ENCODE measurements at places on chromosomes 16 and 17. TPM values are rescaled to one million over a fixed set of nuclear protein-coding genes. Genes with fewer than 3 reads are reported as not detected.

DNA sequence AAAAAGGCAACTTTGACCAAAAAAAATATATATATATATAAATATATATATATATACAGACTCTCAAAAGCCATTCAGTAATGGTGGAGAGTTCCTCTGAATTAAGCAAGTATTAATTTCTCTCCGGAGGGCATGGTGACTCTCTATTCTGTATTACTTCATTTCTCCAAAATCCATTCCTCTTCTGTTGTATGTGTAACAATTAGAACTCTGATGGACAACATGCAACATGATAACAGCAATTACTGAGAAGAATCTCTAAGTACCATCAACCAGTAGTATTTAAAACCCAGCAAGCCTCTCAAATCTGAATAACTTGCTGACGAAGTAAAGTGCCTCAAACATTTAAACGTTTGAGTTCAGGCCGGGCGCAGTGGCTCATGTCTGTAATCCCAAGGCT lies 2.3 kb downstream of the GRB2 start:
- DNase-seq: no peak

GRCh38 chr16:57528499-57529390 lies 7.6 kb downstream of the CCDC102A start:
- DNase-seq: no peak

DNA sequence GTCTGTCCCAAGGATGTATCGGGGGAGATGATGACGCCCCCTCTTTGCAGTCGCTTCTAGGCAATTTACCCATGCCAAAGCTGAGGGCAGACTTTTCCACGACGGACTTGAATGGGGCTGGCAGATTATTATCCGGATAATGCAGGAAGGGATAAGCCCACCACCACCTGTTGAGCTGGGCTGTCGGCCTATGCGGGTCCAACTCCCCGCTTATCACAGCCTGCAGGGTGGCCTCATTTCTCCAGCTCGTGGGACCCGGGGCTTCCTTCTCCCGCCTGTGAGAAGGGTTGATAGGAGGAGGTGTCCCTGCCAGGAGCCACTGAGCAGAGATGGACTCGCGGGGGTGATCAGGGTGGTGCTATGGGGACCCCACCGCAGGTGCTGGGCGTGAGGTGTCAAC lies 559 bp downstream of the CACNG5 start:
- DNase-seq: no peak

- no peak for DNase-seq
Observed at GRCh38 chr17:17698869-17699351, 17.7 kb downstream of the RAI1 start.

- no peak for DNase-seq
Observed at GRCh38 chr16:27400751-27401620, 988 bp upstream of the IL21R start.

DNA sequence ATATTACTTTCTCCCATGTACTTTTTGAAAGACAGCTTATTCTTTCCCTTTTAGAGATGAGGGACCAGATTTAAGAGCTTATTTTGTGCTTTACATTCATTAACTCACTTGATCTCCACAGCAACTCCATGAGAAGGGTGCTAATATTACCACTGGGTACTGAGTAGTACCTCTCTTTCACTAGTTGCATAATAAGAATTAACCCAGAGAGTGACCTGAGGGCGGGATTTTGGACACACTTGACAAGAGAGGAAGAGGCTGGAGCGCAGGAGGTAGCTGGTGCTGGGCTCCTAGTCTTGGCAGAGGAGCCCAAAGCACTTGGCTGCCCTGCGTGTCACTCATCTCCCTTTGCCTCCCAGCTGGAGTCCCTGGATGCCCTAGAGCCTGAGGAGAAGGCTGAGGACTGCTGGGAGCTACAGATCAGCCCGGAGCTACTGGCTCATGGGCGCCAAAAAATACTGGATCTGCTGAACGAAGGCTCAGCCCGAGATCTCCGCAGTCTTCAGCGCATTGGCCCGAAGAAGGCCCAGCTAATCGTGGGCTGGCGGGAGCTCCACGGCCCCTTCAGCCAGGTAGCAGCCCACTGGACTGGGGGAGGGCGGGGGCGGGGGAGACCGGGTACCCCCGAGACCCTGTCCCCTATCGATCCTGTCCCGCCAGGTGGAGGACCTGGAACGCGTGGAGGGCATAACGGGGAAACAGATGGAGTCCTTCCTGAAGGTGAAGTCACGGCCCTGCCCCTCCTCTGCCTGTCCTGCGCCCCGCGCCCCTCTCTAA lies 1.7 kb upstream of the MAZ start:
- DNase-seq: no peak

DNA sequence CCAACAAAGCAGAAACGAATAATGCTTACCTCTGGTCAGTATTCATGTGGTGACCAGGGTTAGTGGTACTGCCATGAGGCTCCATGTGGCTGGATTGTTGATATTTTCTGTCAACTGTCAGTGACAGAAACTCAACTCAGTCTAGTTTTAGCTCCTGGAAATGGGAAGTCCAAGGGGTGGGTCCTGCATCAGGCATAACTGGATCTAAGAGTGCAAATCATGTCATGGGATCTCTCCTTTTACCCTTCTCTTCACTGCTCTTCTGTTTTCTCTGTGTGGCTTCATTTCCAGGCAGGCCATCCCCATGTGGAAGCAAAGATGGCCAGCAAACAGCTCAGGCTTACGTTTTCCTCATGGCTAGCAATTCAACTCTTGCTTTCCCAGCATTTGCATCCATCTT lies 39.0 kb upstream of the DHX40 start:
- no peak for DNase-seq

DNA sequence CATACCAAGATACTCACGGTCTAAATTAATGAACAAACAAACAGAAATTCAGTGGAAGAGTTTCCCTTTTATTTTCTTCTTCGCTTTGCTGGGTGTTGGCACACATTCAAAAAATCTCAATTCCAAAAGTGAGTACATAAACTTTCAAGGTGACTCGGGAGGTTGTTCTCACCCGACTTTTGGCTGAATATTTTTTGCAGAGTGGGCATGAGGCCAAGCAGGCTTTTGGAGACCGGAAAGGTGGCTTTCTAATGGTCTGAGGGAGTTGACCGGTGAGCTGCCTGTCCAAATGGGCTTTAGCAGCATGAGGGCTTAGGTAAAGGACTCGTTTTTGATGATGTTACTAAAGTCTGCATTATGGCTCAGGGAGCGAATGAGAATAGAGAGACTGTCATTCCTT lies 318.7 kb downstream of the CPPED1 start:
- DNase-seq: no peak

DNA sequence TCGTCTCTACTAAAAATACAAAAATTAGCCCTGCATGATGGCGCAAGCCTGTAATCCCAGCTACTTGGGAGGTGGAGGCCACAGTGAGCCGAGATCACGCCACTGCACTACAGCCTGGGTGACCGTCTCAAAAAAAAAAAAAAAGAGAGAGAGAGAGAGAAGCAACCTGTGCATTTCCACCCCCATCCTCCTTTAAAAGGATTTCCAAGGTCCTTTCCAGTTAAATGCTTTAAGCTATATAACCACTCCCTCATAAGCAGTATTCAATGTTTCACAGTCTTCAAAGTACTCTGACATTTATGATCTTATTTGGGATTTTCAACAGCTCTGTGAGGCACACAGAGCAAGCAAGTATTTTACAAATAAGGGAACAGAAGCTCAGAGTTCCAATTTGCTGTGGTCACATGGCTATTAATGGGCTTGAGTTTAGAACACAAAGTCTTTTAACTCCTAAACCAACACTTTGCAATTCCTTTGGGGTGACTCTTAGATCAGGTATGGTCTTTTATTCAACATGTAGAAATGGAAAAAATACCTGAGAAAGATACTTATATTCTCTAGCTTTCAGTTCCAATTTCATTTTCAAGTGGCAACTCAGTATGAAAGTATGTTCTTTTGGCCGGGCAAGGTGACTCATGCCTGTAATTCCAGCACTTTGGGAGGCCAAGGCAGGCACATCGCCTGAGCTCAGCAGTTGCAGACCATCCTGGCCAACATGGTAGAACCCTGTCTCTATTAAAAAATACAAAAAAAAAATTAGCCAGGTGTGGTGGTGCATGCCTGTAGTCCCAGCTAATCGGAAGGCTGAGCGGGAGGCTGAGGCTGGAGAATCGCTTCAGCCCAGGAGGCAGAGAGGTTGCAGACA lies 31.3 kb downstream of the SPOP start:
- DNase-seq: no peak

DNA sequence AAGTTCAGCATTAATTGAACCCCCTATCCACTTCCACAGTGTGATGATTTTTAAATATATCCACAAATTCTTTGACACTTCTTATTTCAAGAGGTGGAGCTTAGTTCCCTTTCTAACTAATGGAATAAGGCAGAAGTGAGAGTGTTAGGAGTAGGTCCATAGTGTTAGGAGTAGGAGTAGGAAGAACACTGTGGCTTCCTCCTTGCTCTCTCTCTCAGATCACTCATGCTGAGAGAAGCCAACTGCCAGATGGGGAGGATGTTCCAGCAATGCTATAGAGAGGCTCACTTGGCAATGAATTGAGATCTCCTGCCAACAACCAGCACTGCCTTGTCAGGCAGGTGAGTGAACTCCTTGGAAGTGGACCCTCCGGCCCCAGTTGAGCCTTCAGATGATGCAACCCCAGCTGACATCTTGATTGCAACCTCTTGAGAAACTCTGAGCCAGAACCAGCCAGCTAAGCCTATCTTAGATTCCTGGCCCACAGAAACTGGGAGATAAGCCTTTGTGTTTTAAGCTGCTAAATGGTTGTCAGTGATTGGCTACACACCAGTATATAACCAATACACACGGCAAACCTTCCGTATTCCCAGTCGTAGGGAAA lies 44.3 kb downstream of the SPECC1 start:
- no peak for DNase-seq

- DNase-seq: no peak
Observed at GRCh38 chr17:82113941-82114340, 15.9 kb upstream of the FASN start.

- no peak for DNase-seq
Observed at GRCh38 chr16:70747703-70748631, 53.0 kb downstream of the VAC14 start.

GRCh38 chr17:683499-684254 lies 31.0 kb downstream of the VPS53 start:
- DNase-seq: no peak

GRCh38 chr17:9235346-9235745 lies 214.0 kb downstream of the NTN1 start:
- DNase-seq: no peak

- DNase-seq: no peak
Observed at GRCh38 chr16:12303653-12304052, 327.1 kb downstream of the SNX29 start.

GRCh38 chr17:35377706-35378105 lies 4.3 kb upstream of the SLFN11 start:
- no peak for DNase-seq

DNA sequence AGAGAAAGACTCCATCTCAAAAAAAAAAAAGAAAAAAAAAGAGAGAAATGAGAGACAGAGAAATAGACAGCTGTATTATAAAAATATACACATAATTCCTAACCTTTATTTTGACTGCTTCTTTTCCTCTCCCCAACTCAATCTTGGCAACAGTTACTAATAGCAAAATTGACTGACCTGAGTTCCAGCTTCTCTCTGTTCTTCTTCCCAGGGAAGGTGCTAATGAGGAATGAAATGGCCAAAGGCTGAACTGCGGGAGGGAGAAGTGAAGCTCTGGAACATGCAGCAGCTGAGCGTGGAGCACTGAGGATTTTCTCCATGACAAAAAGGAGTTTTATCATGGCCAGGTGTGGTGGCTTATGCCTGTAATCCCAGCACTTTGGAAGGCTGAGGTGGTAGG lies 25.2 kb upstream of the PRKCA start:
- DNase-seq: no peak

Gene C16orf78
- not detected for total RNA-seq

Gene PRDM7
- total RNA-seq: not detected

Gene KRTAP9-2
- not detected for total RNA-seq

Gene KRTAP16-1
- not detected for total RNA-seq

Gene ZFP3
- 3.2 TPM for total RNA-seq

Gene EVPLL
- not detected for total RNA-seq

Gene DUSP14
- 22.2 TPM for total RNA-seq

Gene GGA3
- total RNA-seq: 33.3 TPM

All from thoracic aorta (tissue), 2 donors.